ENCODE measurements at places on chromosomes 16 and 17.

DNA sequence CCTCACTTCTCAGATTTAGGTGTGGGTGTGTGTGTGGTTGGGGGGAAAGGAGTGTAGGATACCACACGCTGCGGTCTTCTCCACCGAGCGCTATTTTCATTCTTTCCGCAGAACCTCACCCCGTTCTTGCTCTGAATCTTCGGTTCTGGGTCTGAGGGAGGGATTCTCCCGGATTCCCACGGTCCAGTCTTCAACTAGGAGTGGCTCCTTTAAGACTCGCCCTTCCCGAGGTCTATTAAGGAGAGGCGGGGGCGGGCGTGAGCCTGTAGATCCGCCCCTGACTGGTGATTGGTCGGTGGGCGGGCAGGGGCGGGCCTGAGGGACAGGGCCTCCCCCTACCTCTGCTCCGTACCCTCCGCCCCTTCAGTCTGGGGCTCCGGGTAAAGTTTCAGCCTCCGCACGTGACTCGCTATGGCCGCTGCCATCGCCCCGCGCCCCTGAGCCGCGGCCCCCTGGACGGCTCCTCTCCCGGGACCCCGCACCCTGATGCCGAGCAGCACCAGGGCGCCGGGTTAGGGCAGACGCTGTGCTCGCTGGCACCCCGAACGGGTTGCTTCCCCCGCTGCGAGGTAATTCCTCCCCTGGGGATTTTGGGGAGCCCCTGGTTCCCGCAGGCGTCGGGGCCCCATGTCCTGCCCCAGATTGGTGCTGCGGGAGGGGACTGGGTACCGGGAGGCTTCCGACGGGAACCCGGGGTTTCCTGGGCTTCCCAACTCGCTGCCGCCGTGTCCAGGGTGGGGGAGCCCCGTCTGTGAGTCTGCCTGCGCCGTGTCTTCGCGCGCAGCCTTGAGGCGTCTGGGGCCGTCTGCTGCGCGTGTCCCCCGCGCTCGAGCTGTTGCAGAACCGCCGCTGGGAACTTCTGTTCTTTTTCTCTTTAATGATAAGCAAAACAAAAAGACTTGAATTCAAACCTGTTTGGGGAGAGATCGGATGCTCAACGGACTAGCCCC is 9.2 kb downstream of the RARA start:
- peak; percentile 89 for DNase-seq

GRCh38 chr16:29815032-29815721 is 775 bp upstream of the PAGR1 start:
- no peak for DNase-seq

DNA sequence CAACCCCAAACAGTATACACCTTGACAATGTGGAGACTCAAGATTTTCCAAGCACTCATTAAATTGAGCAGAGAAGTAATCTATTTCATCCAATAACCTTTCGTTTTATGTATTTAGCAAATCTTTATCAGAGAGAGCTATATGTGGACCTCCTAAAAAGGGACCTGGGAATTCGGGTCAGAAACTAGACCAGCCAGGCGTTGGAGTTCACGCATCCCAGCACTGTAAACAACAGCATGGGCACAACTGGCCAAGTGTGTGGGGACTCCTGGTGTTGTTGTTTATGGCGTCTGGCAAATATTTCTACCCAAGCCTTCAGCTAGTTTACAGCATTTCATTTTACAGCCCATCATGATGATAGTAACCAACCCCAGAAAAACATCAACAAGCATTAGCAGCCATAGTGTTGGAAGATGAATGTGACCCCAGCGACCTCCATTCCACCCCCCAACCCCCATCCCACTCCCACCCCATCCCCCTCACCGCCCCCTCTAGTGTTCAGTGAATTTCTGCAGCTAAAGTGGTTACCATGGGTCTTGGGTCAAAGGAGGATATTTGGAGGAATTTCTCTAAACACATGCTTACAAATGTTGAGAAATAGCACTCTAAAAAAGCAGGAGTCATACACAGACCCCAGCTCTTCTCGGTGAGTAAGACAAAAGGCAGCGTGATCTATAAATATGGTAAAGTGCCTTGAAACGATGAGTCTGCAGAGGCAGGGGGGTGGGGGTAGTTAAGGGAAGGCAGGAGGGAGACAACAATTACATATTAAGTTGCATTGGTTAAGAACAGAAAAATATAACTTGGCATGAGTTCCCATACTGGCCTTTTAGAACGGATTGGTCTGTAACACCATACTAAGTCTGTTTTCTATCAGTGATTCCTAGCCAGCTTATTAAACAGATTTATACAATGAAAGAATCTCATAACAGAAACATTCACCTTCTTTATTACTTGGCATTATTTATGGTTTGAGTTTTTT is 91.4 kb upstream of the TBX2 start:
- DNase-seq, result no peak

DNA sequence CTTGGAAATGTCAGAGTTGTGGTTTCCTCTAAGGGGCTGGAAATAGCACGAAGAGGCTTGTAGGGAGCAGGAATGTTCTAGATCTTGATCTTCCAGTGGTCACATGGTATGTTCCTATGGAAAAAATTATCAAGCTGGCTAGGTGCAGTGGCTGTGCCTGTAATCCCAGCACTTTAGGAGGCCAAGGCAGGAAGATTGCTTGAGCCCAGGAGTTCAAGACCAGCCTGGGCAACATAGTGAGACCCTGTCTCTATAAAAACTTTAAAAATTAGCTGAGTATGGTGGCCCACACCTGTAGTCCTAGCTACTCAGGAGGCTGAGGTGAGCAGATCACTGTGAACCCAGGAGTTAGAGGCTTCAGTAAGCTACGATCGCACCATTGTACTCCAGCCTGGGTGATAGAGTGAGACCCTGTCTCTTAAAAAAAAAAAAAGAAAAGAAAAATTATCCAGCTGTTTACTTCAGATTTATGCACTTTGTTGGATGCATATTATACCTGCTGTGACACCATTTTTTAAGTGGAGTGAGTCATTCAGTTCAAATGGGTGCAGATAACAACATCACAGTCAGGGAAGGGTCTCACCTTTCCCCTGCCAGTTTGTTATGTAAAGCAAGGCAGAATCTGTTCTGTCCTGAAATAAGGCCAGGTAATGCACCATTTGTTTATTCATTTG is 65.7 kb upstream of the LYRM9 start:
- DNase-seq, result no peak

- DNase-seq, result no peak
Observed at GRCh38 chr16:57601801-57602478, 26.5 kb upstream of the ADGRG1 start.

GRCh38 chr16:56975714-56976113 is 13.6 kb upstream of the NLRC5 start:
- DNase-seq, result no peak

GRCh38 chr16:75230471-75231110 is 11.8 kb downstream of the CTRB1 start:
- no peak for DNase-seq

GRCh38 chr17:48388955-48389743 is 40.9 kb downstream of the SKAP1 start:
- DNase-seq, result no peak

- DNase-seq, result no peak
Observed at GRCh38 chr17:45103269-45103795, 29.0 kb downstream of the PLCD3 start.

GRCh38 chr16:19710991-19711545 is 7.0 kb downstream of the KNOP1 start:
- no peak for DNase-seq

DNA sequence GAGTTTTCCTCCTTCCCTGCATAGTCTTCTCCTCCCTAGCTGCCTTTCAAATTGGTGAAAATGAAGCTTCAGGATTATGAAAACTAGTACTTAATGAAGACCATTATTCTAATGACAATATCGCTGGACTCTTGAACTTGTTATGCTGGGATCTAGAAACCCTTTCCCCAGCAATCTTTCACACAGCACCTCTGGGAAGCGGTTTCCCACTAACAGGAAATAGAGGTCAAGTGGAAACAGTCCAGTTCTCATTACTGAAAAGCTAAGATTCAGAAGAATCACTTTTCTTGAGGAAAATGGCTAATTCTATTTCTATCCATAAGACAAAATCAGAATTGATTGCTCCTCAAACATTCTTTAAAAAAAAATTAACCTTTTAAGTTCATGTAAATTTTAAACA is 2.0 kb upstream of the VEZF1 start:
- no peak for DNase-seq

- no peak for DNase-seq
Observed at GRCh38 chr16:2091547-2092255, 43.9 kb downstream of the TSC2 start.

DNA sequence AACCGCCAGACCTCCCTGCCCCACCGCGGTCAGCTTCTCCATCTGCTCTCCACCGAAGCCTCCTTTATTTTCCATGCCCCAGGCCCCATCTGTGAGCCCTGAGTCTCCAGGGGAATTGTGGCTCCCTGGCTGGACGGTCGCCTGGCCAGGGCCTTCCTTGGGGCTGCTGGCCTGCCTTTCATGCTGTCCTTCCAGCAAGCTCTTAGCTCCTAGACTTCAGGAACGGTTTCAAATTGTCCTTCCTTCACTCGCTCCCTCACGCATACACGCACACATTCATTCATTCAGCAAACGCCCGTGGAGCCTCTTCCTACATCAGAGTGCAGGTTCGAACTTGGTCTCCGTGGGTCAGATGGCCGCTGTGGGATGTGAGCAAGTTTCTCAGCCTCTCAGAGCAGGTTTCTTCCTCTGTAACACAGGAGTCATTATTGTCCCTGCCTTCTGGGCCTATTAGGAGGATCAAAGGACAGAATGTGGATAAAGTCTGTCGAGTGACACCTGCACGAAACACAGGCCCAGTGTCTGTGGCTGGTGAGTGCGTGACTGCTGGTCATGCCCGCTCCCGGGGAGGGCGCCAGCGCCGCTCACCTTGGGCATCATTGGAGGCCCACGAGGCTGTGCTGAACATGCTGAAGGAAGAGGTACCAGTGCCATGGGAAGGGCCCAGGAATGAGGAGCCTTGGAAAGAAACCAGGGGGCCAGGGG is 18.7 kb upstream of the GSE1 start:
- no peak for DNase-seq

DNA sequence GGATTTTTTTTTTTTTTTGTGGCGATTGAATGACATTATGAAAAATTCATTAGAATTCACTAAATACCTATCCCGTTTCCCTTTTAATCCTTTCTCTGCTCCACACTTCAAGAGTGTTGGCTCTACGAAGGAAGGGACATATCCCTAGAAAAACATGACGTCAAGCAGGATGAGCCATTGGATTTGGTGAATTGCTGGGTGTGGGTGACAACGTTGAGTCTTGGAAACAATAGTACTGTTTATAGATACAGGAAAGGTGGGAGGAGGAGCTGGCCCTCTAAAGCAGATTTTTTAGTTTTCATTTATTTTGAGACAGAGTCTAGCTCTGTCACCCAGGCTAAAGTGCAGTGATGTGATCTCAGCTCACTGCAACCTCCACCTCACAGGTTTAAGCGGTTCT is 167.6 kb upstream of the FAM20A start:
- DNase-seq, result no peak

DNA sequence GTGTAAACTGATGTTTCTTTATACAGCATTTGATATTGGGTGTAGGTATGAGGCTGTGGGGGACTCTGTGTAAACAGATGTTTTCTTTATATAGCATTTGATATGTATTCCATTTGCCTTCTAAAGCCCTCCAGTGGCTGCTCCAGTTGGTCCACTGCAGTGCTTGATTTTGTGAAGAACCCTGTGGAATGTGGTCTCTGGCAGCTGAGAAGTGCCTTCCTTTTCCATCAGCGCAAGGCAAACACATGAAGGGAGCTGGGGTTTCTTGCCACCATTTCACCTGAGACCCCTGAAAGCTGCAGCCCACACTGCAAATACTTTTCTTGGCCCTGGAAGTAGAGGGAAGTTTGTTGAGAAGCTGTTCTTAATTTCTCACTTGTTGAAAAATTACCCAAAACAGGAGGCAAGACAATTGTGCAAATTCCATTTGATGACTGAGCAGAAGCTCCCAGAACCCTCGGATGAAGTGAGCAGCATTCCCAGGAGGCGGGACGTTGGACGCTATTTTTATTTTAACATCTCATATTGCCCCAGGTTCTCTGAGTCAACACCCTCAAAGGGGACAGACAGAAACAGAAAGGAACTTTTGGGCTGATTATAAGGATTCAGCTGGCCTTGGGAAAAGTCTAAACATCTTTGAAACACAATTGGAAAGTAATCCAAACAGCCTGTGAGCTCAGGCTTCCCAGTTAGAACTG is 158.5 kb upstream of the RPH3AL start:
- DNase-seq, result no peak

DNA sequence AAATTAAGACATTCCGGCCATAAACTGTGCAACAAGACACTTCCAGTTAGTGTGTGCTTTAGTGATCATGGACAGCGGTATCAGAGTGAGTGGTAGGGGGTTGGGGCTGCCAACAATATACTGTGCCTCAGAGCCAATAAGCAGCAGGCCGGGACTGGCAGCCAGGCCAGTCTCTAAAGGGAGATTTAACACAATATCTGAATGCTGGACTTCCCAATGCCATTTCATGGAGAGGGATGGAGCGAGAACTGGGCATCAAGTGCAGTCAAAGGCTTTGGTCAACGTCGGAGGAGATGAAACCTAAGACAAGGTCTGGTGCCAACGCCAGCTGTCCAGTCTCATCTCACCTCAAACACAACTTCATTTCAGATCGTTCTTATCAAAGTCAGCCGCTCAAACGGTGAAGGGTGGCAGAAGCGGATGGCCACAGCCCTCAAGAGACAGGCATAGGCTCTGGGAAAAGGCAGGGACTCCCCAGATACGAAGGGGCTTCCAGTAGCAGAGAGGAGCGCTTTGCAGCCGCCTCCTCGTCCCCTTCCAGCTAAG is 935 bp downstream of the USP32 start:
- DNase-seq, result no peak

DNA sequence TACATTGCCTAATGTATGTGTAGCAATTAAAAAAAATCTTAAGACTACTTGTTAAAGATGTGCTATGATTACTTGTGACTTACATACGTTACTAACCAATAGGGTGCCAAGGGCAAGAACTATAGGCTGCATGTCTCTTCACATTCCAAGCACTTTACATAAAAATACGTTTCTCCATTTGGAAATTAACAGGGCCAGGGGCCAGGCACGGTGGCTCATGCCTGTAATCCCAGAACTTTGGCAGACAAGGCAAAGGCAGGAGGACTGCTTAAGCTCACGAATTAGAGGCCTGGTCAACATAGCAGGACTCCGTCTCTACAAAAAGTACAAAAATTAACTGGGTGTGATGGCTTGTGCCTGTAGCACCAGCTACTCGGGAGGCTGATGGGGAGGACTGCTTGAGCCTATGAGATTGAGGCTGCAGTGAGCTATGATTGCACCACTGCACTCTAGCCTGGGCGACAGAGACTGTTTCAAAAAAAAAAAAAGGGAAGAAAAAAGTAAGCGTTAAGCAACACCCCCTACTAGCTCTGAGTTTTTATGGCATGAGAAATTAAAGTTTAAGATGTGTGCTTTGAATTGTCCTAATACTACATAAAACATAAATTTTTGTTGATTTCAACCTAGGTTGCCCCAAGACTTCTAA is 12.3 kb downstream of the PSMD12 start:
- no peak for DNase-seq

GRCh38 chr17:44257815-44258760 is 9.8 kb downstream of the SLC4A1 start:
- DNase-seq, result no peak

DNA sequence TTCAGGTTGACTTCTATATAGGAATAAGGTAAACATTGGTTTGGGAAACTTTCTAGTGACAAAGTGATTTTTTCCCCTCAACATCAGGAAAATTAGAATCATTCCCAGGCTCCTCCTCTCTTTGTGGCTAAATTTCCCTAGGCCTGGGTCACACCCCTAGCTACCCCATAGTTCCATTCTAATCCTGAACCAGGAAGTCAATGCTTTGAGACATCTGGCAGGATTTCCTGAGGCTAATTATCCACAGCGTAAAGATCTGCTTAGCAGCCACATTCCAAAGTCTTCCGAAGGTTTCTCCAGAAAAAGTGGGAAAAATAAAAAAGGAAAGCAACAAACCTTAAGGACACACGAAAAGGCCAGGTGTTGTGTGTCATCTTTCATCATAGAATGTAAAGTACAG is 60.3 kb upstream of the CORO6 start:
- DNase-seq, result no peak
